ENCODE measurements at places on chromosomes 1 and 21.

DNA sequence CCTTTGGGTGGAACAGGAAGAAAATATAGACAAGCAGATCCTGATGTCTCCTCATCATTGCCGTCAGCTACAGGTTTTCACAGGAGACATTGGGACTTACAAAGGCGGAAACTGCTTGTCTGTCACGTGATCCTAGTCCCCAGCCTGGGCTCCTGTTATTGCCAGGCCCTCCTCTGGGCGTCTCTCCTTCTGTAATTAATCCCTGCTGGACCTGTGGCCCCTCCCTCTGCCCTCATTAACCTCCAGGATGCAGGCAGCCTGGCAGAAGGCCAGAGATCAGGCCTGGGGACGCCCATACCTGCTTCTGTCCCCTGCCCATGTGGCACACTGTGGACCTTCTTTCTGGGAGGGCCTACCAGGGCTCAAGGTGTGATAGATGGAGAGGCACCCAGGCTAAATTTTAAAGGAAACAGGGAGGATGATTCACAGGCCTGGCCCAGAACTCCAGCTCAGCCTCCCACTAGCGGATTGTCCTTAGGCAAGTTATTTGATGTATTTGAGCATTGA, 2.4 kb downstream of the S100A5 start:
- DNase-seq: no peak

- no peak for DNase-seq
Measured at GRCh38 chr1:200880212-200880611, 7.4 kb downstream of the GPR25 start.

- no peak for DNase-seq
Measured at GRCh38 chr1:72485801-72486200, 203.5 kb upstream of the NEGR1 start.

DNA sequence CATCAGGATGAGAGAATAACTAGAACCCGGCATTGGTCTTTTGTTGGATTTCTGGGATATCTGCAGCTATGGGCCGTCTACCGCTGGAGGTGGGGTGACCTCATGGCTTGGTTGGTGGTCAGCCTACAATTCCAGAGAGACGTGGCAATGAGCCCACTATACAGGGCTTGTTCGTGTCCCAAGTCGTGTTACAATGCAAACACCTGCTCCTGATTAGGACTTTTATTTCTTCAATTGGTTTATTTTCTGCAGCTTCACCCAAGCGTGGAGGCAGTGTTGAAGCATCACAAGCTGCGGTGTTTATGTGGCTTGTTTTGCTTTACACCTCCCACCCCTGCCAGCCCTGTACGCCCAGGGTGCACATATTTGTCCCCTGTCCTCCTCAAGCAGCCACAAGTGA, 211.7 kb upstream of the TMEM51 start:
- DNase-seq: no peak

GRCh38 chr1:221141096-221141495, 261.9 kb downstream of the HLX start:
- DNase-seq: no peak

- no peak for DNase-seq
Measured at GRCh38 chr1:76352741-76353435, 278.3 kb downstream of the ST6GALNAC3 start.

GRCh38 chr1:198864695-198865094, 225.9 kb downstream of the PTPRC start:
- no peak for DNase-seq

GRCh38 chr1:154857441-154858215, 12.5 kb downstream of the KCNN3 start:
- no peak for DNase-seq

GRCh38 chr21:43739621-43740435, 20.9 kb downstream of the PDXK start:
- no peak for DNase-seq

DNA sequence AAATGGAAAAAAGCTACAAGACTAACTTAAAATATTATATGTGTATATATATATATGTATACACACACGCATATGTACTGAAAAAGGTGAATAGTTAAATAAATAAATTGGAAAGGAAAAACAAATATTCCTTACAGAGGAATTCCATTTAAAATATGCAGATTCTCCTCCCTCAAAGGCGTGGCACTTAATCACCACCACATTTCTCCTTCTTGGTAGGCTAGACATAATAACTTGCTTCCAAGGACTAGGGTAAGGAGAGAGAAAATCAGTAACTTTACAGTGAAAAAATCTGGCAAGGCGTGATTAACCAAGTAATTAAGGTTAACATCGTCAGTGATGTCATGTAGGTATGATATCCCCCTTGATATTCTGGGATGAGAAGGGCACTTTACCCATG, 84.0 kb upstream of the USP25 start:
- no peak for DNase-seq

All from kidney epithelial cell (primary cell).